ENCODE measurements at places on chromosomes 11 and 22.

GRCh38 chr11:69554849-69555248 is 73.4 kb downstream of the LINC01488 start:
- DNase-seq, result no peak

GRCh38 chr11:59669611-59670009 is 773 bp upstream of the PATL1 start:
- no peak for DNase-seq

DNA sequence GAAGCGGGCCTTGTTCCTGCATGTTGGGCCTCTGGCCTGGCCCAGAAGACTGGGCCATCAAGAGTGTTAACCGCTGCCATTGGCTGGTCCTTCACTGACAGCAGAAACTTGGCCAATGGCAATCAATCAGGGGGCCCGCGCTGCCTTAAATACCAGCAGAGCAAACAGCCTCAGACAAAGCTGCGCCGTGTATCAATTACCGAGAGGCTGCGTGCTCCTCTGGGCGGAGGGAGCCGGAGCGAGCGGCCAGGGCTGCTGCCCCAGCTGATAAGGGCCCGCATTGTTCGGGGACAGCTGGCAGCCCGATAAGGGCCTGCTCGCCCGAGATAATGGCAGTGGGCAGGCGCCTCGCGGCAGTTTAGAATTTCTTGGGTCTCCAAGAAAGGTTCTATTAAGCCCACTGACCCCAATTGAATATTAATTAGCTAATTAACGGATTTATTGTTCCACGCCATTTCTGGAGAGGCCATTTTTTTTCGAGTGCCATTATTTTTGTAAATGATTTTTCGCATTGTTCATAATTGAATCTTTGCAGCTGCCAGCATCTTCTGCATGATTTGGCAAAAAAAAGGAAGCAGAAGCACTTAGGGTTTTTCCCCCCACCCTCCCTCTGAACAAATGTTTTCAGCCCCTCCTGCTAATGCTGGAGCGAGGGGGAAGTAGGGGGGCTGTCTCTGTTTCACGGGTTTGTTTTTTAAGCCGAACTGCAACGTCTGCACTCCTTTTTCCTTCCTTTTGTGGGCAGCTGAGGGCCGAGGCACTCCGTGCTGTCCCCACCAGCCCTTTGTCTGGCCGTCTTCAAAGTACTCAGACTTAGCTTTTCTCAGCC is 37.6 kb upstream of the RIC3 start:
- no peak for DNase-seq

GRCh38 chr11:45390407-45390806 is 104.3 kb upstream of the SYT13 start:
- no peak for DNase-seq

GRCh38 chr22:37198258-37199102 is 10.4 kb upstream of the C1QTNF6 start:
- DNase-seq, result peak; percentile 85

DNA sequence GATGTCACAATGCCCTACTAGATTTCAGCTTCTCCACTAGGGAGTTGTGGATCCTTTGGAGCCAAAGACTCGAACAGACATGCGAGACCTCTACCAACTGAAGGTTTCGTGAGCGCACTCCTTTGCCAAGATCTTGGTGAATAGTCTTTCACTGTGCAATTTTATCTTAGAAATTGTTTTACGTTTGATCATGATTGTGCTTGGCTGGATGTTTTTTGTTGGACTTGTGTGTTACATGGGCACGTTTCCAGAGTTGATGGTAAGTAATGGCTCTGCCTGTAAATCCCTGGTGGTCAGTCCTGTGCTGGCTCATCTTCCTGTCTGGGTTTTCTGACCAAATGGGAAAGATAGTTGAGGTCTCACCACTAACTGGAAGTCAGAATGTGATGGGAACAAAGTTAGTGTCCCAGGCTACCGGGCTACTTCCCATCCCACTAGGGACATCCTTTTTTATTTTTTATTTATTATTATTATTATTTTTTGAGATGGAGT is at the start of gene MISFA:
MISFA (plus strand) TSS at position 51 of the 492 bp plus-strand sequence; CDS start at position 191, 140 bp downstream.
- DNase-seq, result no peak

- DNase-seq, result no peak
Measured at GRCh38 chr11:66119348-66120133, 49.5 kb downstream of the PACS1 start.

- DNase-seq, result no peak
Measured at GRCh38 chr22:35376728-35377472, 4.0 kb upstream of the HMOX1 start.

DNA sequence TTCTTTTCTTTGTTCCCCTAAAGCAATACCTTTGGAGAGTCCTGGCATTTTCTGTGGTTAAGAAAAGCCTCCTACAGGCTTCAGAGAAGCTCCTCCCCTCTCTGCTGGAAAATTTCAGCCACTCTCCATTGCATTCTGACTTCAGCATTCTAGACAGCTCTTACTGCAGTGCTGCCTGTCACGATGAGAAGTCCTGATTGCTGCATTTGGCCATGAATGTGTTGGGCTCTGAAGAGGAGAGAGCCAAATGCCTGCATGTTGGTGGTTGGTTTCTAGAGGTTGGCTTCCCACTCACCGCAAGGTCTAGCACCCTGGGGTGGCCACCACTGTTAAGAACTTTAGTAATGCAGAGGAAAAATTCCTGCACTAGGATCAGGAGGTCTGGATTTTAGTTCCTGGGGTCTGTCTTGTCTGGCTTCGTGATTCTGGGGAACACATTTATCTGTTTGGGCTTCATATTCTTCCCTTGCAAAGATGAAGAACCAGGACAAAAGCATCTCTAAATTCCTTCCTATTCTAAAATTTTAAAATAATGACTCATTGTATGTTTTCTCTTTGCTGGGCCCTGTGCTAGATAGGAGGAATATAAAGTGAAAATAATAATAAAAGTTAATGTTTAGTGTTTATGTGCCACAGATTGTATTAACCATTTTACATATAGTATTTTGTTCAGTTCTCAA is 38.1 kb downstream of the COA4 start:
- DNase-seq, result no peak

GRCh38 chr22:29766632-29767170 is at the start of gene ZMAT5:
Gene ZMAT5 (minus strand): TSS chr22:29767007. CDS start chr22:29748544, 18,463 bp downstream.
- peak; percentile 86 for DNase-seq

GRCh38 chr22:27043262-27043661 is 385.9 kb downstream of the MIAT start:
- no peak for DNase-seq

GRCh38 chr11:100684101-100685065 is 2.7 kb upstream of the ARHGAP42 start:
- DNase-seq, result no peak

DNA sequence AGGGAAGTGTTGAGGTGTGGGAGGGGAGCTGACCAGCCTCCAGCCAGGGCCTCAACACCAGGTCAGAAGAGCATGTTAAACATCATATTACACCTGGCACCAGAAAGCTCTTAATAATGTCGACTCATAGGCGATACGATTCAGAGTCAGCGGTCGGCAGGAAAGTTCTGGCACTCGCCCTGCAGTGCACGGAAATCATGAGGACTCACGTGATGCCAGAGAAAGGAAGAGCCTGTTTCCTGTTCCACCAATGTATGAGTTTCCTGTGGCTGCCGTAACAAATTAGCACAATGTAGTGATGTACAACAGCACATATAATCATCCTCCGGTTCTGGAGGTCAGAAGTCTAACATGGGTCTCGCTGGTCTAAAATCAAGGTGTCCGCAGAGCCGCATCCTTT is 198.8 kb downstream of the BARX2 start:
- DNase-seq, result no peak

DNA sequence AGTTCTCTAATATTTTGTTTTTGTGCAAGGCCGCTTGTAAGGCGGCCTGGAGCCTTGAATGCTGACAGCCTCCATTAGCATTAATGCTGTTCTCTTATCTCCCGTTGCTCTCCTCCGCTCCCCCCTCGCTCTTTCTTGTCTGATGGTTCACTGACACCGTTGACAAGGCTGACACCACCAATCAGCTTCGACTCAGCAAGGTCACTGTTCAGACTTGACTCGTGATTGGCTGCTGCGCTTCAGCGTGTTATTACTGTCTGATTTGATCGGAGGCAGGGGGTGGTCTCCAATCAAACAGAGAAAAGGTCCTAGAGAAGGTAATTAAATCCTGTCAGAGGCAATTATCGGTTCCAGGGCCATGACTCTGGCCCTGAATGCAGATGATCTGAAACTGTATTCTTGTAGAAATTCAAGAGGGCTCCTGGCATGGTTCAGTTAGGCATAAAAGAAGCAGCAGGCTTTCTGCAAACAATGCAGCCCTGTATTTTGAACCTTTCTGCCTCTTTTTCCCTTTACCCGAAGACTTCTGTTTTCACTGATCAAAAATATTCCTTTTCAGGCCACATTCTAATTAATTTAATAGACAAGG is 49.3 kb upstream of the MPPED2 start:
- no peak for DNase-seq

- DNase-seq, result no peak
Measured at GRCh38 chr11:3867209-3868091, 12.0 kb downstream of the STIM1 start.

- DNase-seq, result no peak
Measured at GRCh38 chr22:32281072-32281471, 25.9 kb upstream of the SLC5A4 start.

DNA sequence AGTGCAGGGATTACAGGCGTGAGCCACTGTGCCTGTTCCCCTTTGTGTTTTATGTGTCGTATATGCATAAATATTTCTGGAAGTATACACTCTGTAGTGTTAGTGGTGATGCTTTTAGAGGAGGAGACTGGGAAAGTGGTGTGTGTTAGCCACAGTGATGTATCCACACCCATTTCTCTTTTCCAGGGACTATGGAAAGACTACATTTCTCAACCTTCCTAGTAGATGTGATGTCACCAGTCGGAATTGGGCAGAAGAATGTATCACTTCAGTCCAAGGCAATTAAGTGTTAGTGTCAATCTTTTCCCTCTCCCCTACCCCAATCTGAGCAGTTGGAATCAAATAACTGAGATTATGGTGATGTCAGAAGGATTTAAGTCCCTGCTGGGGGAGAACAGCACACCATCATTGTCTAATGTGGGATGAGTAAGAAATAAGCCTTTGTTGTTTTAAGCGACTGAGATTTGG is 5.8 kb upstream of the ATG16L2 start:
- DNase-seq, result no peak

DNA sequence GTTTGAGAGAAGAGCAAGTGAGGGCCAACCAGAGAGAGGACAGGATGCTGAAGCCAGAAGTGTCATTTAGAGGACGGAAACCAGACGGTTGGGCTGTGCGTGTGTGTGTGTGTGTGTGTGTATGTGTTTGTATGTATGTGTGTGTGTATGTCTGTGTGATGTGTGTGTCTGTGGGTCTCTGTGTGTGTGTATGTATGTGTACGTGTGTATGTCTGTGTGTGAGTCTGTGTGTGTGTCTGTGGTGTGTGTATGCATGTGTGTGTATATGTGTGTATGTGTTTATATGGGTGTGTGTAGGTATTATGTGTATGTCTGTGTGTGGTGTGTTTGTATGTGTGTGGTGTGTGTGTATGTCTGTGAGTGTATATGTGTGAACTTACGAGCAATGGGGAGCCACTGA is 77.7 kb upstream of the EIF3D start:
- no peak for DNase-seq

GRCh38 chr11:20060647-20061205 is 99.5 kb downstream of the DBX1 start:
- DNase-seq, result no peak

DNA sequence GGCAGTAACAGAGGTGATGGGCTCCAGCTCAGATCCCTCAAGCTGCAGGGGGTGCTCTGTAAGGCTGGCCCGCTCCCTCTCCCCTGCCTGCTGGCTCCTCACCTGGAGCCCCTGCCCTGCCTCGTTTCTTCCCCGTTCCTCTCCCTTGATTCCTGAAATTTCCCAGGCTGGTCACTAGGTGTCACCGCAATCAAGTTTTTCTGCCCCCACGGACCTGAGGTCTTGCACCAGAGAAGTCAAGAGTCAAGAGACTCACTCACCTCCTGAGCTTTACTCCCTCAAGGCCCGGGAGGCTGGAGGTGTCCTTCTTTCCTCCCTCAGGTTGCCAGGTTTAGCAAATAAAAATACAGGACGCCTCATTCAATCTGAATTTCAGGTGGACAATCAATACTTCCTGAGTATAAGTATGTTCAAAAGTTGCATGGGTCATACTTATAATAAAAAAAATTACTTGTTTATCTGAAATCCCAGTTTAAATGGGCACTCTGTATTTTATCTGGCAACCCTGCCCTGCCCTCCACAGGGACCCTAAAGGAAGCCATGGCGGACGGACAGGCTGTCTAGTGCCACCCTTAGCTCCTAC is 69.2 kb downstream of the SCUBE1 start:
- peak; percentile 10 for DNase-seq

DNA sequence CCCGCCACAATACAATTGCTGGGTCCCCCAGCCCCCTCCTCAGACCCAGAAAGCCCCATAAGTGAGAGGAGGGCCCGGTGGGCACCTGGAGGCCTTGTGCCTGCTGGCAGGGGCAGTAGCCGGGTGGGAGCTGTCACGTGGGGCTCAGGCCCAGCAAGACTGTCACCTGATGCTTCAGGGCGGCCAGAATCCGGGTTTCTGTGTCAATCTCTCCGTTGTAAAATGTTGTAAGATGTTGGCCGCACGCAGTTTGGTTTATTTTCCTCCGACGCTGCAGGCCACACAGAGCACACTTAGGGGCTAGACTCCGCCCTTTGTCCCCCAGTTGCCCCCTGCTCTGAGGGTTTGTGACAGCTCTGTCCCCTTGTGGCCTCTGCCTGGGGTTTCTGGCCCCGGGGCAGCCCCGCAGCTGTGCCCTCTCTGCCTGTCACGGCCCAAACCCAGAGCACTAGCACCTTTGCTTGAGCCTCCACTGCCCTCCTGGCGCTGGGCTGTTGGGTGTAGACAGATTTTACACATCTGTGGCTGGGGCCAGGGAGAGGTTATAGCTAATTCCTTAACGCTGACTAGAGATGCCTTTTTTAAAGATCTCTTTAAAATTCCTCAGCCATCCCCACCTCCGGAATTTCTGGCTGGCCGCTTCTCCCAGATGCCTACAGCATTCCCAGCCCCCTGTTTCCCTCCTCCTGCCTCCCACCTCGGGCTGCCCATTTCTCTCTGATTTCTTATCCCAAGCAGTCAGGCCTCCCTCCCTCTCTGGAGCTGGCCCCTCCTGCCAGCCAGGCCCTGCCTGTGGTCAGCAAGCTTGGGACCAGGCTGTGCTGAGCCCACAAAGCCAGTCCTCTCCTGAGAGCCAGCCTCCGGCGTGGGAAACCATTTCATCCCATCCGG is 3.2 kb upstream of the PRR5 start:
- DNase-seq, result no peak

GRCh38 chr11:64206457-64207255 is at the start of gene FERMT3:
Gene FERMT3 (plus strand): TSS chr11:64206721. CDS start chr11:64207365, 644 bp downstream.
- peak; percentile 73 for DNase-seq

- DNase-seq, result no peak
Measured at GRCh38 chr22:24290459-24290858, 19.8 kb downstream of the SPECC1L start.

DNA sequence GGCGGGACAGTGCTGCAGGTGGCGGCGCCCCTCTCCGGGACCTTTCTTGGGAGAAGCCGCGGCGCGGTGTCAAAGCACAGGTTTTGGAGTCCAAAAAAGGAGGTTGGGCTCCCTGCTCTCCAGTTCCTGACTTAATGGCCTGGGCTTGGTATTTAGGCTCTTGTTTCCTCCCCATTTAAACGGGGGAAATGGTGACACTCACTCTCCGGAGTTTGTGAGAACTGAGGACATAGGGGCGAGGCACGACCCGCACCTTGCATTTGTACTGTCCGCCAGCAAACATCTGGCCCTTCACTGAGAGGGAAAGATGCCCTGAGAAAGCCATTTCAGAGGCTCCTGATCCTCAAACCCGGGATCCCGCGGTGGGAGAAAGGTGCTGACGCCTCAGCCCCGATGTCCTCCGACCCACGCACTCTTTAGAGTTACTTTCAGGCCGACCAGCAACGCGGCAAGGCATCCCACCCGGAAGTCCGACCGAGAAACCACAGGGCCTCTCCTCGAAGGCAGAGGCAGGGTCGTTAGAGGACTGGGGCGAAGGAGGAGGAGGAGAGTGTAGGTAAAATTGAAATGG is 2.9 kb upstream of the WDR74 start:
- no peak for DNase-seq

GRCh38 chr22:17634696-17635095 is 3.9 kb upstream of the BCL2L13 start:
- DNase-seq, result no peak
